Left forelimb (tissue), 1 donor: ENCODE measurements at places on chromosomes 7 and 10.

DNA sequence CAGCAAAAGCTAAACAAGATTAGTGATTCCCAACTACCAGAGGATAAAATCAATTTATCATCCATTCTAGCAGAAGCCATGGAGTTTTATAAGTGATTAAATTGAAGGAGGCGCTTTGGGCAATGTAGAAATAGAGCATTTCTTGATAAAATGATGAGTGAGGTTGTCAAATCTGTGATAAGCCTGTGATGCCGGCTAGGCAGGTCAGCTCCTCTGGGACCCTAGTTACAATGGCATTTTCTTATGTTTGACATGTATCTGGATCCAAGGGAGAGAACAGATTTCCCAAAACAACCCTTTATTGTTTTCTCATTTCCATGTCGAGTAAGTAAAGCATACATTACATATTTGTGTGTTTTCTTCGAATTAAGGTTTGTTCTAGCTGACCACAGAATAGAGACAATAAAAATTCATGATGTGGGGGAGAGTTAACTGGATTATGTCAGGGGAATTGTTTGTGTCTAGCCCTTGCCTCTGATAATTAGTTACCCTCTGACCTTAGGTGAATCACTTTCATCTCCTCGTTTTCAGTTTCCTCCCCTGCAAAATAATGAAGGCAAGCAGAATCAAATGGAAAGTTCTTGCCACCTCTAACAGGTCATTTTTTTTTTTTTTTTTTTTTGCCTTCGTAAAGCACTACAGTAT is 378.5 kb downstream of the CNTNAP2 start:
- no peak for DNase-seq

- DNase-seq: no peak
Observed at GRCh38 chr7:28096713-28097112, 83.9 kb downstream of the JAZF1 start.

GRCh38 chr10:12634621-12634931 is 285.2 kb downstream of the CAMK1D start:
- no peak for DNase-seq

GRCh38 chr10:75841266-75841665 is 409.8 kb downstream of the LRMDA start:
- DNase-seq: no peak

- DNase-seq: peak; percentile 37
Observed at GRCh38 chr10:131697476-131698128, 203.2 kb upstream of the PPP2R2D start.

DNA sequence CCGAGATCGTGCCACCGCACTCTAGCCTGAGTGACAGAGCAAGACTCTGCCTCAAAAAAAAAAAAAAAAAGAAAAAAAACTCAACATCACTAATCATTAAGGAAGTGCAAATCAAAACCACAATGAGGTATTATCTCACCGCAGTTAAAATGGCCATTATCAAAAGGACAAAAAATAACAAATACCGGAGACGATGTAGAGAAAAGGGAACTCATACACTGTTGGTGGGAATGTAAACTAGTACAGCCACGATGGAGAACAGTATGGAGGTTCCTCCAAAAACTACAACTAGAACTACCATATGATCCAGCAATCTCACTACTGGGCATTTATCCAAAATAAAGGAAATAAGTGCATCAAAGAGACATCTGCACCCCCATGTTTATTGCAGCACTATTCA is 24.3 kb downstream of the GRK5 start:
- no peak for DNase-seq

- DNase-seq: no peak
Observed at GRCh38 chr7:139232377-139232717, 1.3 kb downstream of the UBN2 start.

- DNase-seq: no peak
Observed at GRCh38 chr10:45417746-45418145, 43.7 kb downstream of the ALOX5 start.

- DNase-seq: no peak
Observed at GRCh38 chr10:546971-547590, 142.4 kb downstream of the DIP2C start.

- no peak for DNase-seq
Observed at GRCh38 chr10:17431871-17432311, 22.5 kb downstream of the ST8SIA6 start.

- no peak for DNase-seq
Observed at GRCh38 chr10:85044-85443, 35.9 kb upstream of the TUBB8 start.

GRCh38 chr7:80499350-80499953 is 12.4 kb downstream of the GNAT3 start:
- DNase-seq: no peak

GRCh38 chr10:18400906-18401245 is 250.5 kb downstream of the NSUN6 start:
- no peak for DNase-seq

DNA sequence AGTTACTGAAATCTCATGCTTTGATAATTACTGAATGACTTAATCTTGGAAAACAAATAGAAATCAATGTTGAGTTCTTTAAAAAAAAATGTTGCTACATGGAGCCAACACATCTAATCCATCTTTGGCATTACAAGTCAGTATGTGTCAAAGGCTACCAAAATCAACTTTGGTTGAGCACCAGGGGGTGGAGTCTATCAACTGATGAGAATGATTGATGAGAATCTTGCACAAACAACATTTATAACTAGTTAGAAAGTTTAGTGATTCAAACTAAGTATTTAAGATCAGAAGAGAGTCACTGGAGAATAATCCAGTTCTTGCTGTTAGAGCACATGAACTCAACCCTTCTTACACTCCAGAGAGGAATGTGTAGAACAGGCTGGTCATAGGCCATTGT is 70.5 kb upstream of the LRRC17 start:
- no peak for DNase-seq

DNA sequence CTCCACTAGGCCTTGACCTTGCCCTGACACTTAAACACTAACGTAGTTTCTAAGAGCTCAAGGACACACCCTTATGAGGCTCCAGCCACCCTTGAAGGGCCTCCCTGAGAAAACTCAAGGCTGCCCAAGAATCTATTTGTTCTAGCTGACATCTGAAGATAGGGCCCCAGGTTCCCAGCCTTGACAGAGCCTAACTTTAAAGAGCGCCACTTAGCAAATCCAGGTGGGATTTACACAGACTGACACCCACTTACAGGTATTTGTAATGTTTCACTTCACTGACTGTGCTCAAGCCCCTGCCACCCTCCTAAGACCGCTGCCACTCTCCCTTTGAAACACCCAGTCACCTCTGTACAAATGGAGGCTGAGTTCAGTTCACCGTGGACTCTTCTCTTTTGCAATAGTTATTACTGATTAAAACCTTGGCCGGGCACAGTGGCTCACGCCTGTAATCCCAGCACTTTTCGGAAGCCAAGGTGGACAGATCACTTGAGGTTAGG is 90.4 kb downstream of the SVOPL start:
- no peak for DNase-seq

GRCh38 chr10:1202343-1202742 is 146.2 kb downstream of the WDR37 start:
- DNase-seq: peak; percentile 34

GRCh38 chr7:97187067-97187466 is 69.6 kb downstream of the SDHAF3 start:
- DNase-seq: no peak

DNA sequence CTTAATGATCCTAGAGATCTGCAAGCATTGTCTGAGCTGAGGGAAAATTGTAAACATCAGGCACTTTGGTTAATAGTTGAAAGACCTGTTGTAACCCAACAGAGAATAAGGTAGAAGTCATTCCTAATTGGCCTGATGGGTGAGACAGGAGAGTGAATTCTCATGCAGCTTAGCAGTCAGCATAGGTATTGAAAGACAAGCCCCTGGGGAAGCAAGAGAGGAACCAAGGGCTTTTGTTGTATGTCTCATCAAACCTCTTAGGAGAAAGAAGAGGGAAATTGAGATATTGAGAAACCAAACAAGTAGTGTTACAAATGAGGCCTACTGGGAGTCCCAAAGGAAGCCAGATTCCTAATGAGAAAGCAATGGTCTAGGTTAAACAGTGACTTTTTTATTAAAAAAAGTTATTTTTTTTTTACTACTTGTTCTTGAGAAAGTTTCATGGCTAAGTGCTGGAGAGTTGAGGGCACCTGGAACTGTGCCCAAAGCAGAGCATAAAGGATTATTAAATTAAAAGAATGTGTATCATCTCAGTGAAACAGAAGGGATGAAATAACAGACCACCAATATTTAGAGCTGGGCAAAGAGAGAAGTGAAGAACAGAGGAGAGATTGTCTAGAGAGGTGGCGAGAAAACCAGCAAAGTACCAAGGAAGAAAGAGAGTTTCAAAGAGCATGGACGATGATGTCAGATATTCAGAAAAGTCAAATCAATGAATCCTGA is 168.9 kb downstream of the CDK14 start:
- DNase-seq: no peak

GRCh38 chr7:108158776-108159175 is 28.6 kb upstream of the LAMB4 start:
- no peak for DNase-seq

DNA sequence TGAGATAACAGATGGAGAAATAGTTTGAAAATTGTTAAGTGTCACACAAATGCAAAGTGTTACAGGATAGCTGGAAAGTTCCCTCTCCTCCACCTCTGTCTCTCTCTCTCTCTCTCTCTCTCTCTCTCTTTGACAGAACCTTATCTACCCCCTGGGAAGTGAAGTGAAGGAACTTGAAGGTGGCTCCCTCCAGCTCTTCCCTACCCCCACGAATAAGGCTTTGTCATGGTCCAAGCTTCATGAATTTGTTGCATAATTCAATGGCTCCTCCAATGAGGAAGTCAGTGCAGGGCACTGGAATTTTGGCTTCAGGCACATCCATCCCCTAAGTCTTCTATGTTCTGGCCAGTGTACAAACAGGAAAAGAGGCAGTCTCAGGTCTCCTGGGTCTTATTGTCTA is 66.4 kb downstream of the CDHR3 start:
- no peak for DNase-seq

GRCh38 chr7:149291036-149291780 is 29.2 kb downstream of the ZNF783 start:
- no peak for DNase-seq

GRCh38 chr7:26189697-26190096 is 10.8 kb downstream of the HNRNPA2B1 start:
- no peak for DNase-seq

GRCh38 chr10:89973326-89973725 is 271.9 kb downstream of the KIF20B start:
- no peak for DNase-seq

GRCh38 chr10:108392286-108392685 is 1227.8 kb upstream of the SORCS1 start:
- no peak for DNase-seq

DNA sequence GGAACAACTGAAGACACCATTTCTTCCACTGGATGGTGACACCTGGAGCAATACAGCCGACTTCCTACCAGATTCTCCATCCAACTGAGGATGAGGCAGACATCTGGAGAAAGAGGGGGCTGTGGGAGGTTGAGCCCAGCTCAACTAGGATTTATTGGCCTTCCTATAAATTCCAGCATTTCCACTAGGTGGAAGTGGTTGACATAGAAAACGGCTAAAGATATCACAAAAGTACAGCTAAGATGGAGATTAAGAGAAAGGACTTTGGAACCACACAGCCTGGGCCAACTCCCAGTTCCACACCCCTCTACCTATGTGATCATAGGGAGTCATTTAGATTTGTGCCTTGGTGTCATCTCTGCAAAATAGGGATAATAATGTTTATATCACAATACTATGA is 61.3 kb upstream of the CAV2 start:
- no peak for DNase-seq

DNA sequence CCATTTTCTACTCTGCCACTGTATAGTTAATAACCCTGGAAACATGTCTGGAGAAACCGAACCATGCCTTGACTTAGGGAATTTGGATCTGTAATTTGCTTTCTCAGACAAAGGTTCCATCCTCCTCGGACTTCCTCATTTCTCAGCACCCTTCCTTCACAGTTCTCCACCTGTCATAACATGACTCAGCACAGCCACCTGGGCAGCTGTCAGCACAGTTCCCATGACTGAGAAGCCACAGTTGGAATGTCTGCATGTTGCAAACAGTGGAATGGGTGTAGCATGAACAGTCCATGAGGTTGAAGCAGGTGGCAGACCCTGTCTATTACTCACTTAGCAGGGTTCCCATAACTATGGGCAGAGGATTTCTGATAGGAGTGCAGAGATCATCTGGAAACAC is 634 bp upstream of the OR9A4 start:
- DNase-seq: no peak

- no peak for DNase-seq
Observed at GRCh38 chr7:81534996-81535395, 234.9 kb downstream of the HGF start.

DNA sequence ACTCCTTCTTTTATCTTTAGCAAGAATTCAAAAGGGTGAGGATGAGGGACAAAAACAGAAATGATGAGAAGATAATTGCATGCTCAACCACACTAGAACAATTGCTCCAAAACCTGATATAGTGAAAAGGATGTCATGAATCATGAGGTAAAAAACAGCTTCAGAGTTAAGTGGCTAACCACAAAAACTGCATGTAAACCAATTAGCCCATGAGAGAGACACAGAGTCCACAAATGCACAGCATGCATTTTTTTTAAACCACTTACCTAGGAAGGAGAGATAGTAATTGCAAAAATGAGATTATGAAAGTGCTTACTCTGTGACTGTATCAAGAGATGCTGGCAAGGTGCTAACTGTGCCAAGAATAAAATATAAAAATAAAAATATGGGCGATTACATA is 132.9 kb downstream of the MBL2 start:
- no peak for DNase-seq

DNA sequence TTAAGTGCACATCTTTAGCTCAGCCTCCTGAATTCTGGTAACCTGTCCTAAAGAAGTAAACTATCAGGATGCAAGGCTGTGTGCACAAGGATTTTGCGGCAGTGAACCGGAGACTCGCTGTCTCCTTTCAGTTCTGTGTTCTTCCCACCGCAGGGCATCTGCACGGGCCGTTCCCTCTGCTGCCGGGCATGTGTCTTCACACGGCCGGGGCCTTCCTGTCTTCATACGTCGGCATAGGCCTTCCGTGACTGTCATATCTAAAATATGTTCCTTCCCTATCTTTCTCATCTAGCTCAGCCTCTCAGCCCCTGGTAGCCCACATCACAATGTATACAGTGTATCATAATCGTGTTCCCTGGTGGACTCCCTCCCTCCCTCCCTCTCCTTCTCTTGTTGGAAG is 16.4 kb downstream of the PALD1 start:
- DNase-seq: no peak

DNA sequence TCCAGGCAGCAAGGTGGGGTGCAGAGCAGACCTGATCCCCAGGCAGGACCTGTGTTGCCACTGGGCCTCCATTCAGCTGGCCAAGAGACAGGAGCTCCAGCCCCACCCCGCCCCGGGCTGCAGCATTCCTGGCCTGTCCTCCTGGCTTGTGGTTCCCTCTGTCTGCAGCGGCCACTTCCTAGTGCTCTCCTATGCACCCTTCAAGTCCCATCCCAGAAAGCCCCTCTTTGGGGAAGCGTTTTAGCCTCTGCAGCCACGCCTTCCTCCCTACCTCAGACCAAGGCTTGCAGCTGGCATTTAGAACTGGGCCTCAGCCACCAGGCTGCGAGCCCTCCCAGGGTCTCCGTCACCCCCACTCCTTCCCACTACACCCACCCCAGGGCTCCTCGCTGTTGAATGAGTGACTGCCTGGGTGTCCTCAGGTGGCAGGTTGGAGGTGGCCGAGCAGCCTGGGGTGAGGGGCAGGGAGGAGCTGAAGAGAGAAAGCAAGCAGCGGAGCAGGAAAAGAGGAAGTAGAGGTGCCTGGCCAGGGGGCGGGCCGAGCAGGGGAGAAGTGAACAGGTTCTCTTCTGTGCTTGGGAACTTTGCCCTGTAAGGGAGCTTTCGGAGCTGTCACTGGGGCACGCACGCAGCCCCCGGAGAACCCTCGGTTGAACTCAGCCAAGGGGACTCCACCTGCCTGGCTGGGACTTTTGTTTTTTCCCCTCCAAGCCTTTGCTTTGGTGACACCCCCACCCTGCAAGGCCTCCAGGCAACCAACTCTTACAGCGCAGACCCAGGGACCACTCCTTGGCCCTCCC is 109.1 kb upstream of the TNRC18 start:
- DNase-seq: no peak
